ENCODE measurements at places on chromosomes 4 and X. TPM values are rescaled to one million over a fixed set of nuclear protein-coding genes. Genes with fewer than 3 reads are reported as not detected.

DNA sequence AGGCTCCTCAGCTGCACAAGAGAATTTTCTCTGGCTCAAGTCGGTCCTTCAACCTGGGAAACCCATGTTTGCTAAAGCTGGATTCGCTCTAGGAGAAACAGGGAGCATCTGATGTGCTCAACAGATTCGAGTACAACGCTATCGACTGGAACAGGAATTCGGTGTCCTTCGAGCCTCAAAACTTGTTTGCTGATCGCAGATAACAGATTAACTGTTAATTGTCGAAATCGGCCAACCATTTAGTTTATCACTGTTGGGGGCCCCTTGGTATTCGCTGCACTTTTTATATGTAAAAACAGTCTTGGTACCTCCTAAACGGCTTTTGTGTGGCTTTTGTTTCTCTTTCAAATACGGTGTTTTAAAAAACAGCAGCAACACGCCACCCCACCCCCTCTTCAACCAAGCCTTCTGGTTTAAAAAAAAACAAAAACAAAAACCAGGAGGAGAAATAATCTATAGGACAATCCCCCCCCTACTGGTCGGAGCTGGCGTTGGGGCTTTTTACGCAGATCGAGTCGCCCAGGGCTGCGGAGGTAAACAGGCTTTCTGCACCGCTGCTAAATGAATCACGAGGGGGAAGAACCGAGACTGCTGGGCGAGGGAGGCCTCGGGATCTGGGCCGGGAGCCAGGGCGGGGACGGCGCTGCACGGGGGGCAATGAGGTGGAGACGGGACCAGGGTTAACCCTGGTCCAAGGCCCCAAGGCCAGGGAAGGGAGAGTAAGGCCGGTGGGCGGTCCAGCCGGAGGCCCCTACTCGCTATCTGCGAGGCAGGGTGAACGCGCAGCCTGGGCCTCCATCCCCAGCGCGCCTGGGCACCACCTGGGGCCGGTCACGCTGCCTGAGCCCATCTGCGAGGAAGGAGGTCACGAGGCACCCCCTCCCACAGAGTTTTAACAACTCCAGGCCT is 71.7 kb upstream of the BCOR start:
- DNase-seq = peak; percentile 77

GRCh38 chr4:122458625-122459024 is 2.1 kb upstream of the IL2 start:
- DNase-seq = peak; percentile 15

DNA sequence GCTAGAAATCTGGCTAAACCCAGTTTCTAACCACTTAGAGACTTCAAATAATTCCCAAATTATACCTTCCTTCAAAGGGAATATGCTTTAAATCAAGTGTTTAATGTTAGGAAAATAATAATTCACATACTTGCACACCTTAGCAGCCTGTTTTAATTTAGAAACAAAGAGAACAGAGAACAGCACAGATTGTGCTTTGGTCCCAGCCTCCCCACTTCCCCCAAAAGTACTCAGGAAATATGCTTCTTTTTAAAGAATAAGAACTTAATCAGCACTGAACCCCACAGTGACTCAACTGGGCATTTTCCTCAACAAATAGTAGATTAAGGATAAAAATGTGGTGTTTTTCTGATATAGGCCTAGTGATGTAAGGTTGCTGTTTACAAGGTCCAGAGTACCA is 295.8 kb downstream of the GBA3 start:
- no peak for DNase-seq

- DNase-seq = no peak
These were observed 1240.2 kb downstream of the FAM133A start for GRCh38 chrX:94914235-94914634.

- DNase-seq = no peak
These were observed 139.2 kb upstream of the AADAT start for GRCh38 chr4:170229006-170229405.

GRCh38 chr4:146243141-146243882 is 29.0 kb downstream of the REELD1 start:
- DNase-seq = peak; percentile 23

- DNase-seq = no peak
These were observed 116.7 kb downstream of the CDKL5 start for GRCh38 chrX:18542131-18542530.

DNA sequence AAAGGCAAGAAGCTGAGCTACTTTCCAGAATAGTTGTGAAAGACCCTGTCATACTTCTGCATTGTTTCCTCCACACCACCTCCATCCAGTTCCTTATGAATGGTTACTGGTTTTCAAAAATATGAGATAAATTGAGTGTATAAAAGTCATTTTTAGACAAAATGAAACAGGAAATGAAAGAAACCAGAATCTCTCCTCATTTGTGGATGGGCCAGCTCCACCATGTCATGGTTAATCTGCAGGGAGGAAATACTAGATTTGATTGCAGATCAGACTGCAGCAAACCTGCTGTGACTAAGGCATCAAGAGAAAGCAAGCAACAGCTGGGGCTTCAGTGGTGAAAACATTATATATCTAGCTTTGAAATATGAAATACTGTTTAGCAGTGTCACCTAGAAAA is 23.8 kb downstream of the F9 start:
- DNase-seq = no peak

DNA sequence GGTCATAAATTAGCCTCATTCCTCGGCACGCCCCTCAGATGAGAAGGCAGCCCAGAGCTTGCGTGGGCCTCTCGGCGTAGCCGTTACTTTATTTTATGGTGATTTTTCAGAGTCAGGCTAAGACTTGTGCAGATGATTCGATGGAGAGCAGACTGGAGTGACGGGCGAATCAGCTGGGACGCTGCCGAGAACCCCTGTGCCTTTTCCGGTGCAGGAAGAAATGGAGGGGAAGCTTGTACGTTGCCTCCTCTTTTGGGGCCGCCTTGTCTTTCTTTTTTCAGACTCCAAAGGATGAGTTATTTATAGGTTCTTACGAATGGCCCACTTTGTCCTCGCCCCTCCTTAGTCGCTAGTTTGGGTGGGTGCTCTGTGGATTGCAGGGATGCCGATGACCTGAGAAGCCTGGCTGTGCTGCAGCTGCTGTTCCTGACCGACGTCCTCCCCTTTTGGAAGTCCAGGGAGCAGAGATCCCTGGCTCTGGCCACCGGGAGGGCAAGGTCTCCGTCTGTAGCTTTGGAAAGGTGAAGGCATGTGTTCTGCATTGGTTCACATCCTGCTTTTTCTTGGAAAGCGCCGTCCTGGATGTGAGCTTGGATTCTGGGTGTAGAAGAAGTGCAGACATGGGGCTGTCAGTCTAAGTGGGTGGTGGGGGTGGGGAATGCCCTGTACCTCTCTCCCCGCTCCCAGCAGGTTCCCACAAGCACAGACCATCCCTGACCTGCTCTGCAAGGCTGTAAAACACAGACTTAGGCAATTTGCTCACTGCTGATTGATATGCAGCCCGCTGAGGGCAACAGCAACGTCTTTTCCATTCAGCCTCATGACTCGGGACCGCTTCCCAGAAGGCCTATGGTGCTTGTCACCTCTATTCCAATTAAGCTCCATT is 9.3 kb downstream of the SORCS2 start:
- DNase-seq = no peak

GRCh38 chr4:145266881-145267280 is 86.5 kb upstream of the OTUD4 start:
- no peak for DNase-seq

DNA sequence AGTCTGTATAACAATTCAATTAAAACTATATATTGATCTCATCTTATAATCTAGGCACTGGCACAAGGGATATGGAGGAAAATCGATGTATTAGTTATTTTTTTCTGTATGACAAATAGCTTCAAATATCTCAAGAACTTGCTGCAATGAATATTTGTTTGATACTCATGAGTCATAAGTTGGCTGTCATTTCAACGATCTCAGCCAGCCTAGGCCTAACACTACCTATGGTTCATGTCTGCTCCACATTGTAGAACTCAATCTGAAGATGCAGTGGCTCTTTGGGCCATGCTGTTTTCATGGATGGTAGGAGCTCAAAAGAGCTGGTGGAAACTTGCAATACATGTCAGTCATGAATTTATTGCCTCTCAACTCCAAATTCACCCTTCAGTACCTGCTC is 44.7 kb downstream of the MAGEB17 start:
- DNase-seq = no peak

- no peak for DNase-seq
These were observed 83.5 kb downstream of the ZNF674 start for GRCh38 chrX:46461660-46462191.

DNA sequence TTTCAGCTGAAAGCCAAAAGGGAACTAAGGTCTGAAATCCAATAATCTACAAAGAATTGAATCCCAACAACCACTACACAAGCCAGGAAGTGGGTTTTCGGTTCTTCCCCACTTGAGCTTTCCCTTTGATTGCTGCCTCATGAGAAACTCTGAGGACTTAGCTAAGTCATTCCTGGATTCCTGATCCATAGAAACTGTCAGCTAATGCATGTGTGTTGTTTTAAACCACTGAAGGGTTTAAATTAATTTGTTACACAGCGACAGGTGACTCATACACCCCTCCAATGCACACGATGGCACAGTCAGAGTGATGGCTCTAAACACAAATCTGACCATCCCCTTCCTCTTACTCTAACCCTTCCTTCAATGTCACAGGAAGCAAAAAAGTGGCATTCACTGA is 282.9 kb downstream of the RAB28 start:
- no peak for DNase-seq

- no peak for DNase-seq
These were observed 9.6 kb upstream of the THOC2 start for GRCh38 chrX:123742440-123742839.

DNA sequence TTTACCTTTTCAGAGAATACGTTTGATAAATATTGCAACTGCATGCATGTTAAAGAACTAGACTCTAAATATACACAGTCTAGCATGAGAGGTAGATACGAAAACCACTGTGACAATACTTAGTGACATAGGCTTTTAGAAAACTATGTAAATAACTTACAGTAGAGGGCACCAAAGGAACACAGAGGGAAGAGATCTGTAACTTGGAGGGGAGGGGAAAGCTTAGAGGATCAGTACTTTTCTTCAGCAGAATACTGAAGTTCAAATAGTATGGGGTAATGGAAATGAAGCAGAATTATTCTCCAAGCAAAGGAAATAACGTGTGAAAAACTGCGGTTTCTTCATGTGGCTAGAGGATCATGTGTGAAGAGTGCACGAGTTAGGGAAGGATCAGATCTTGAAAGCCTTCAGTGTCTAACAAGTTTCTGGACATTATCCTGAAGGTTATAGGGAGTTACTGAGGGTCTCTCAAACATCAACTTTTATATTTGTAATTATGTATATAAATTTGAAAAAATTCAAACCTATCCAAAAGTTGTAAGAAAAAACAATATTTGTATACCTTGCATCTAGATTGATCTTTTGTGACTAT is 264.3 kb downstream of the NPFFR2 start:
- DNase-seq = no peak

DNA sequence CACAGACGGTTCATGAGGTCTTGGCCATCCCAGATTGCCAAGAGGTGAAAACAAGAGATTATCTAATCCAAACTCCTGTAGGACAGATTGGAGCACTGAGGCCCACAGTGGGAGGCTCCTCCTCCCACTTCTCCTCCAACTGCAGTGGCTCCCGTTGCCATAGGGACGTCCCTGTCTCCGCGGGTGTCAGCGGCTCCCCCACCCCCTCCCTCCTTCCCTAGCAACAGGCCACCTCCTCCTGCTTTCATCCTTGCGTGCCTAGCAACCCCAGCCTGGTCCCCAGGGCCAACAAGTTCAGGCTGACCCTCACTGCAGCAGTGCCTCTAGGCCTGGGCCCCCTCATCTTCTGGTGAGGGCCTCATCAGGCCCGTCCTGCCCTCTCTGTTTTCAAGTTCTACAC is 6.8 kb upstream of the IQSEC2 start:
- DNase-seq = peak; percentile 42

DNA sequence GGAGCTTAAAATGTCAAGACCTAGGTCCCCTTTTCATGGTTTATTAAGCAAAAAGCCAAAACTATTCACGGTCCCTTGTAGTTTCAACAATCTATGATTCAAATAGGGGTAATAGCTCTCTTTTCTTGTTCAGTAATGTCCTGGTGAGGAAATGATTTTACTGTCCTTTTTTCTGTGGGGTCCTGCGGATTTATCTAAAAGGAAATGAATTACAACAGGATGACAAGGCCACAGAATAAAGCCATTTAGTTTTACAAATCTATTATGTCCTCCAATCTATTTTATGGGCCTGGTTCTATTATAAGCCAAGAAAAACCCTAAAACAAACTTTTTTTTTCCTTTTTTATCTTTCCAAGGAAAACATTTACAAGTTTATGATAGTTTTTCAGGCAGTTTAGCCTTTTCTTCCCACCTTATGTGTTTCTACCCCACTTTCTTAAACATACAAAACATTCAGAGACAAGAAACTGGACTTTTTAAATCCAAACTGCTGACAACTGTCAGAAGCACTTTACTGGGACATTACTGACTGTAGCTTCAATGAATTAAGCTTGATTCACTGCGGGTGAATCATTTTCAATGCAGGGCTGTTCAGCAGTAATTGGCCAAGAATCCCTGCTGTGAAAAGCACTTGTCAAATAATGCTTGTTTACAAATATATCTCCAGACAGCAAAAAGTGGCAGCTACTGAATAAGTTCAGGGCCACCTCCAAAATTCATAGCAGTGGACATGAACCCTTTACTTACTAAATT is 4.3 kb downstream of the EPHA5 start:
- DNase-seq = no peak

DNA sequence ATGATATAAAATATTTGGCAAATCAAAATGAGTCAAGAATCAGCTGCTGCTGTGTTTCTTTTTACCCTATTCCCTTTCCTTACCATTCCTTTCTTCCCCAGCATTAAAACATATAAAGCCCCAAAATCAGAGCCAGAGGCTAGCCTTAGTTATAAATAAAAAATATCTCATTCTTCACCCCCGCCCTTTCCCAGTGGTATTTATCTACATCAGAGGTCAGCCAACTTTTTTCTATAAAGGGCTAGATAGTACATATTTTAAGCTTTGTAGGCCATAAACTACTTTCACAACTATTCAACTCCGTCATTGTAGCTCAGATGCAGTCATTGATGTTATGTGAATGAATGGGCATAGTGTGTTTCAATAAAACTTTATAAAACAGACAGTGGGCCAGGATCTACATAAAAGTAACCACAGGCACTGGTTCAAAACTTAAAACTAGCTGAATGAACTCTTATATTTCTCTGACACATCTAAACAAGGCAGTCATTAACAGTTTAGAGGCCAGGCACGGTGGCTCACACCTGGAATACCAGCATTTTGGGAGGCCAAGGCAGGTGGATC is 30.5 kb upstream of the TCEANC start:
- no peak for DNase-seq

DNA sequence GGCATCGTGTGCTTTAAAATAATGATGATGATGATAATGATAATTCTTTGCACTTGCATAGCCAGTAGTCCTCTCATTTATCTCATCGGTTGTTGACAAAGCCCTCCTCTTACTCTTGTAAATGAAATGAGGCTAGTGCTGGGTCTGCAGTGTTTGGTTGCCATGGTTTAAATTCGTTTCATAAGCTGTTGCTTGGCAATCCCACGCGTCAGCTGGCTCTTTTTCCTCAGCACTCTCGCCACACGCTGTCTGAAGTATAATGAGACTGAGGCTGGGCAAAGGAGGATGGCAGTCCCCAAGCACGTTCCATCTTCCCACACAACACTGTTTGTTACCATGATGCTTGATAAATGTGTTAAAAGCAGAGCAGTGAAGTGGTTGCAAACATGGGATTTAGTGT is 15.5 kb downstream of the PAGE4 start:
- DNase-seq = no peak

PRDM5 gene
- 0.22 TPM for total RNA-seq

SPATA18 gene
- not detected for total RNA-seq

TMA16 gene
- 6.3 TPM for total RNA-seq

GATB gene
- total RNA-seq = 3.6 TPM

NR3C2 gene
- total RNA-seq = 31.6 TPM

ENPEP gene
- not detected for total RNA-seq

XK gene
- total RNA-seq = 0.05 TPM

MUC7 gene
- total RNA-seq = not detected

ZCCHC18 gene
- total RNA-seq = 3.8 TPM

Data from CD4-positive, alpha-beta T cell (primary cell).